ENCODE measurements at places on chromosomes 11 and 22. TPM values are rescaled to one million over a fixed set of nuclear protein-coding genes. Genes with fewer than 3 reads are reported as not detected.
A peak's percentile ranks its signal among the peaks of the same experiment; 100 is the strongest.

DNA sequence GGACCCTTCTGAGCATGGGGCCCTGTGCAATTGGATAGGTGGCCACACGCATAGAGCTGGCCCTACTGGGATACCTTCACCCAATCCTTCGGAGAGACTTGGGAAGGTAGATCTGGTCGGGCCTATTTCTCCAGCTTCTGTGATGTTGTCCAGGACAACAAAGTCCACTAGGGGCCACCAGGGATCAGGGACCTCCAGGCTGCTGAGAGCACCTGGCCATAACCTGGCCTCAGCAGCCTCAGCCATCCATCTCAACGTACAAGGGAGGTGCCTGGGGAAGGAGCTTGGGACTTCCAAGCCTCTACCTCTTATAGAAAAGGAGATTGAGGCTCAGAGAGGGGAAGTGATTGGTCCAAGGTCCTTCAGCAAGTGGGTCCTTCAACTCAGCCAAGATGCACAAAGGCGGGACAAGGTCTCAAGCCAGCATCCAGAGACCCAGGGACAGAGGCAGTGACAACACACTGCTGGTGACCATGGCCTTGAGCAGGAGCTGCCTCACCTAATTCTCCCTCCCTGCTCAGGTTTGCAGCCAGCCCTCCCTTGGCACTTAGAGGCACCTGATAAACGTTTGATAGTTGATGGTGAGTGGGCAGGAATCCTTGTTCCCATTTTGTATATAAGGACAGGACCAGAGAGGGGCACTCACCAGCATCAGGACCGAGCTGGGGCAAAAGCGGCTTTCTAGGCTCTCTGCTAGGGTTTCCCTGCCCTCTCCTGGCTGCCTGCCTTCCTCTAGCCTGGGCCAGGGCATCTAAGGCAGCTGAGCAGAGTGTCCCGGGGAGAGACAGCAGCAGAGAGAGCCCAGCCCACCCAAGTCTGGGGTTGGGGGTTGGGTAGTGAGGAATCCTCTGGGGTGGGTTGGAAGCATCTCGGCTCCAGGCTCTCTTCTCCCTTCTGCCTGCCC, 4.5 kb downstream of the RAC2 start:
- no peak for DNase-seq

- peak; percentile 36 for DNase-seq
These were observed 51.5 kb upstream of the LRRC32 start for GRCh38 chr11:76721755-76722677.

GRCh38 chr11:86464509-86465221, 90.0 kb downstream of the CCDC81 start:
- no peak for DNase-seq

Gene LINC01488
- not detected for total RNA-seq

DNA sequence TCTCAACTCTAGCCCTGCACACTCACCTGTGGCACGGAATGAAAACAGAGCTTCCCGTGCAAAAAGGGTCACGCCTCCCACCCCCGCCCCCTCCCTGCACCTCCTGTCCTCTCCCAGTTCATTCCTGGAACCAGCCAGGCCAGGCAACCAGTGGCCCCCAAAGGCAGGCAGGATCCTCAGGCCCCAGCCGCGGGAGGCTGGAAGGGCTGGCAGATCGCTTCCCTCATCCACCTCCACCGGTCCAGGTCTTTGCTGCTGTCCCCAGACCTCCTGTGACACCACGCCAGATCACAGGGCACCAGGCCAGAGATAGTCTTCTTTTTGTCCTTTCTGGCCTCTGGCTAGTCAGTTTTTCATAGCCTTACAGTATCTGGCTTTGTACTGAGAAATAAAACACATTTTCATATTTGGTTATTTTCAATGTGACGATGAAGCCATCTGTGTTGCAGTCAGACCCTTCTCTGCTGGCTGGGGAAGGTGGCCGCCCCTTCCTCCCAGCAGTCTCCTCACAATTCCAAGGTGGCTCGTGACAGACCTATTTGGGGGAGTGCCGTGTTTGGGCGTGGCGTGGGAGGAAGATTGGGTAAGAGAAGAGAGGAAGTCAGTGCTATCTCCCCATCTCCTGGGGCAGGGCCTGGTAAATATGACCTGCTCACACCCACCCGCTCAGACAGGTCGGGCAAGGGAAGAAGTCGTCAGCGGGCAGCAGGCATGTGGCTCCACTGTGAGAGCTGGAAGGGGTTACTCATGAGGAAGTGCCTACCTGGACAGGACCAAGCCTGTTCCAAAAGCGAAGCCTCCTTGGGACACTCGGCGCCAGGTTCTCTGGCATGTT, 9.1 kb downstream of the SSH3 start:
- peak; percentile 80 for DNase-seq

- no peak for DNase-seq
These were observed 23.4 kb upstream of the RIC3 start for GRCh38 chr11:8192016-8192895.

Gene DERL3
- total RNA-seq, result 0.74 TPM

- no peak for DNase-seq
These were observed 25.0 kb upstream of the CCDC34 start for GRCh38 chr11:27388001-27388400.

Gene OR10A2
- total RNA-seq, result not detected

Gene TREH
- total RNA-seq, result not detected

- DNase-seq, result no peak
These were observed 768 bp upstream of the CDKN1C start for GRCh38 chr11:2886191-2886894.

DNA sequence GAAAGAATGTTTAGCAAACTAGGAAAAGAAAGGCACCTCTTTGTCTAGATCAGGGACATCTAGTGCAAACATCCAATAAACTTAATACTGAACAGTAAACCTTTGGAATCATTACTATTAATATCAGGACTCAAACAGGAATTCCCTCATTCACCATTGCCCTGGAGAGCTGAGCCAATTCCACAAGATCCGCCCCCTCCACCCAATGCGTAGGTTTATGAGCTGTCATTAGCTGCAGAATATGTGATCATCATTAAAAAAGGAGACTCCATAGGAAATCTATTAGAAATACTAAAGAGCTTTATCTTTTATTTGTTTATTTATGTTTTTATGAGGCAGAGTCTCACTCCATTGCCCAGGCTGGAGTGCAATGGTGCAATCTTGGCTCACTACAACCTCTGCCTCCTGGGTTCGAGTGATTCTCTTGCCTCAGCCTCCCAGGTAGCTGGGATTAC, 5.5 kb downstream of the IL17REL start:
- DNase-seq, result no peak

DNA sequence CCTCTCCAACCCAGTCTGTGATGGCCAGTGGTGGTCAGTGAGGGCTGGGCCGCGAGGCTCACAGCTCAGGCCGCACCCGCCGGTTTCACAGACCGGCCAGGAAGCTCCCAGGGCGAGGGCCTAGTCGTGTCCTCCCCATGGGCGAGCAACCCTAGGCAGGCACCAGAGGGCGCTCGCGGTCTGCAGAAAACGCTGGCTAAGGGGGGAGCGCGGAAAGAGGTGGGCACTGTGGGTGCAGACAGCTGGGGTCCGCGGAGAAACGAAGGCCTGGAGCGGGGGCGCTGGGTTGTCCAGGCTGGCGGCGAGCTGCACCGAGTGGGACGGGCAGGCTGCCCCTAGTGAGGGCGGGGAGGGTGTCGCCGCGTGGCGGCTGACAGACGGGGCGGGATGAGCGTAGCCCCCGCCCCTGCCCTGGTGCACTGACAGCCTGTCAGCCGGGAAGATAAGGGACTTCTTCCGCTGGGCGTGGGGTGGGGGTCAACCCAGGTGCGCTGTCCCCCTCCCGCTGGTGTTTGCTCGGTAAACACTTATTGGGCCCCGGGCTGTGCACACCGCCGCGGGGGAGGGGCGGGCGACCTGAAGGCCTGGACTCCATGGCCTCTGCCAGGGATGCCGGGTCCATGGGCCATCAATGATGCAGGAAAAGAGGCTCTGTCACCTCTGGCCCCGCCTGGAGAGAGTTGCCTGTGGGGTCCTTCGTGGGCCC, 7.5 kb downstream of the GP1BB start:
- DNase-seq, result no peak

GRCh38 chr11:123976770-123977560, 616 bp downstream of the OR10S1 start:
- DNase-seq, result no peak

GRCh38 chr11:93585758-93586157, 42.6 kb upstream of the SMCO4 start:
- no peak for DNase-seq

GRCh38 chr11:76230392-76230791, 24.1 kb upstream of the WNT11 start:
- DNase-seq, result no peak

Gene IL18
- 18.1 TPM for total RNA-seq

Gene CFL1
- 231 TPM for total RNA-seq

DNA sequence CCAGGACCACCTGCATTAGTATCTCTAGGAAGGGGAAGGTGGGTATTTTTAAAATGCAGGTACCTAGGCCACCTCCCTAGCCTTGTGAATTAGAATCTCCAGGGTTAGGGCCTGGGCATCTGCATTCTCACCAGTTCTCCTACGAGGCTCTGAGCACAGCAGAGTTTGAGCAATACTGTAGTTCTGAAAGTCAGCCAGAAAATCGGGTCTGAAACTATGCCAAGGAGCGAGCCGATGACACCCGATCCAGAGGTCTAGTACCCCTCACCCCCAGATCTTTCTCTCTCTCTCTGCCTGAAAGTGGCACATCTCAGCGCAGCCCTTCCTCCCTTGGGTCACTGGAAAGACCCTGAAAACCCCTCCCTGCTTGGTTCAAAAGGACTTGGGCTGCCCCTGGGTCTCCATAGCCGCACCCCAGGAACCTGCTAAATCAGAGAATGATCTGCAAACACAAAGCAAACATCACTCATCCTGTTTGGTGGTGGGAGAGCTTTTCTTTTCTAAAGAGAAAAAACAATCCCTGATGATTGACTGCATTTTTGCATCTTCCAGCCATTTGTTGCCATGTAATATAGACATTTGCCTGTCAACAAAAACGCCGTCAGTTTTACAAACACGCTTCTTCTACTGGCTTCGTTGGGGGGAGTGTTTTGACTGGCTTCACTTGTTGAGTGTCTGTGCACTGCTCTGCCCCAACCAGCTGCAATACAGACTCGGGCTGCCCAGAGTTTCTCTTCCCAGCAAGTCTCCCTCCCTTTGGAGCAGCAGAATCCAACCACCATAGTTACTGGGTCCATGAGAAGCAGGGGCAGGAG, 229.9 kb downstream of the MN1 start:
- DNase-seq, result no peak

Gene CRYBB2
- not detected for total RNA-seq

DNA sequence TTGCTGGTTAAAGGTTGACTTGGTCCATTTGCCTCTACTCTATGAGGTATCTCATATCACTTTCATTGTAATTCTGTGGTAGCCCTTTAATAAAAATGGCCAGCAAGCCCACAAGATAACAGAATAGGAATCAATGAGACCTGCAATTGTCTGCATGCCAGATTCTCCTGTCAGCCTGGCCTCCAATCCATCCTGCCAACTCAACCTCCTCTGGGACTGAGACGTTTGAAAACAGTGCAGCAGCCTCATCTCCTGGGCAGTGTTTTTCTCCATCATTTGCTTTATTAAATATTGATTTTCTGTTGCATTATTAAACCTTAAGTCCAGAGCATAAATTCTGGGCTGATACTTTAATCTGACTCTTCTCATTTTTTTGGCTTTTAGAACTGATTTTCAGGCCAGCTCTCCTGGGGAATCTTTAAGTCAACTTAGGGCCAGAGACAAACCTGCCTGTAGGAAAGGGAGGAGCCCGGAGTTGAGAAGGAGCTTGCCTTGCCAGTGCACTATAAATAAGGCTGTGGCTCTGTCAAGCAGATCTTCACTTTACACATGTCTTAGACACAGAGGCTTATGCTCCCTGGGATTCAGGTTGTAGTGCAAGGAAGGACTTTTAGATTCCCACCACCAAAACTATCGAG, 798.0 kb downstream of the NTM start:
- DNase-seq, result no peak

Gene CDON
- total RNA-seq, result 47.4 TPM

DNA sequence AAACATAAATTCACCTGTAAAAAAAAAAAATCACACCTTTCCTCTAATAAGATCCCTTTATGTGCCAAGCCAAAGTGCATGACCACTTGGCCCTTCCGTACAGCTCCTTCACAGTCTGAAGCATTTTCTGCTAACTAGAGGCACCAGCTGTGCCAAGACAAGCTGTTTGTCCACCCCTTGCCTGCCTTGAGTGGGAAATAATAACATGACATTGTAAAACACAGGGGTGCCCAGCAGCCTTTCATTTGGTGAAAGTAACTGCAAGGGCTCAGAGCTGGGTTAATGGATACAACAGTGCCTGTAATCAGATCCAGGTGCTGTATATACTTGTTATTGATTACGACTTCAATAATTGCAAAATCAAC, 59.2 kb downstream of the DDIAS start:
- DNase-seq, result no peak

- no peak for DNase-seq
These were observed 647.6 kb downstream of the BRD1 start for GRCh38 chr22:49179886-49180682.
